ENCODE measurements at places on chromosomes 6 and 20.

DNA sequence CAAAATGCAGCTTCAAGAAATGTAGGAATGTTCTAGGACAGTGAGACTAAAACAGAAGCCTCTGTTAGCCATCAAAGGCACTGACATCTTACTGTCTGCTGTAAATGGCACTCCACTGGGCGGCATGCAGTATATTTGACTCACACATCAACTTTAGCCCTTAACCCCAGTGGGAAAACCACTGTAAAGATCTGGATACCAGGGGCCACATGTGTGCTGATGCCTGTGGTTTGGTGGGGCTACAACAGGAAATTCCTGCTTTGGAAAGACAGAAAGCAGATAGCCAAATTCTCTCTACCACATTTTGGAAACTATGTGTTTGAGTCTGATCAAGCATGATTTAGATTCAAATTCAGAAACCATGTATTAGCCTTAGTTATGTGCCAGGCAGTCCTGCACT, 4.3 kb downstream of the PFDN4 start:
- no peak for DNase-seq

DNA sequence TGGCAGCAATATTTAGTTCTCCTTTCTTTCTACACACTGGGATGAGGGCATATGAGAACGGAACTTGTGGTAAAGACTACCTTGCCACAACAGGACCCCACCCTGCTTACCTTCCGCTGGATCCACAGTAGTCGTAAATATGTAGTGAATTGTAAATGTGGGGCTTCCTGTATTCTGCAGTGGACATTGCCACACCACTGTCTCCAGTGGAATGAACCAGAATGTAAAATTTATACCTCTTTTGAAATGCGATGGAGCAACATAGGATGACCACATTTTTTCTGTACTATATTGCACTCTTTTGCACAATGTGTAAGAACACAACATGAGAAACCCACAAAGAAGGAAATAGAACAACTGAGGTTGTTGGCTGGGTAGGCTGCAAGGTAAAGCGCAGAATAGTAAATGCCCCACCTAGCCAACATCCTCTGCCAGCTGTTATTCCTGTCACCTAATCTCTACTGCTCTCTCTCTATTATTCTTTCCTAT, 16.1 kb upstream of the RIPOR2 start:
- DNase-seq = no peak

- no peak for DNase-seq
Observed at GRCh38 chr6:34970957-34971356, 81.9 kb downstream of the ANKS1A start.

DNA sequence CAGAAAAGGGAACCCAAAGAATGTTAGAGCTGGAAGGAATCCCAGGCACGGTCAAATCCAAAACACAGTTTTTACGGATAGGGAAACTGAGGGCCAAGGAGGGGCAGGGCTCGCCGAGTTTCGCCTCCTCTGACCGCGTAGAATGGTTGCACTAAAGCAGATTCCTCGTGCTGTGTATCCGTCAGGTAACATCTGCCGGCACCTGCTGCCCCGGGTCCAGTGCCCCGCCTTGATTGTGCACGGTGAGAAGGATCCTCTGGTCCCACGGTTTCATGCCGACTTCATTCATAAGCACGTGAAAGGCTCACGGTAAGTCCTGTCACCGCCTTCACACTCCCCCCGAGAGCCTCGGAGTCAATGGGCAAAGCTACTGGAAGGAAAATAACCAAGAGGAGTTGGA, 17.1 kb downstream of the TUBB2A start:
- DNase-seq = no peak

DNA sequence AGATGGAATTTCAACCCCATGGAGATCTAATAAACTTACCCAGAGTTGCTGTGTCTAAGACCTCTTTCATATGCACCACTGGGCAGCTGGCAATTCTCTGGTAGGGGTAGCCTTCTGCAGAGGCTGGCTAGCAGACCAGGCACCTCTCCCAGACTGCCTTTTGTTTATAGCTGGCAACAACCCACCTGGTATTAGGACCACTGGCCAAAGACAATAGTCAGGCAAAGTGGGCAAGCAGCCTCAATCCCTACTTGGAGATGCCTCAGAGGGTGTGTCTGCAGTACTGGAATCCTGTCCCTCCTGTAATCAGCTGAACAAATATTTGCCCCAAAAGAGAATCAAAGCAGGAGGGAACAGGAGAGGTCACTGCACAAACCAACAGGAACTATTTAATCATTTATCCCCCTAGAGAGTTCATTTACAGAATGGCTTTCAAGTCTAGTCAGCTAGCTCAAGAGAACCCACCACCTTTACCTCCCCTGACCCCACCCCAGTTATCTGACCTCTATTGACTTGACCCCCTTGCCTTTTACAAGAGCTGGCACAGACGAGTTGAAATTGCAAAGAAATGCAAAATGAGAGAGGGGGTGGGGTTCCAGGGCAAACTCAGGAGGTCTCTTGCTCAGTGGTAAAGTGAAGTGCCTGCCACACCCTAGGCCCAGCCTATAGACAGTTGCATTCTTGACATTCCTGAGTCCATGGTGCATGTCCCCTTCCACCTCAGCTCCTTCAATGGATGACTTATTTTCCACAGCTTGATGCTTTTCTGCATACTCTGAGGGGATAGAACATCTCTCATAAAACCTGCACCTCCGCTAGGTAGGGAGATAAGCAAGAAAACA, 2.8 kb downstream of the BCL2L1 start:
- no peak for DNase-seq

GRCh38 chr6:104623052-104623690, 236.5 kb downstream of the HACE1 start:
- no peak for DNase-seq

DNA sequence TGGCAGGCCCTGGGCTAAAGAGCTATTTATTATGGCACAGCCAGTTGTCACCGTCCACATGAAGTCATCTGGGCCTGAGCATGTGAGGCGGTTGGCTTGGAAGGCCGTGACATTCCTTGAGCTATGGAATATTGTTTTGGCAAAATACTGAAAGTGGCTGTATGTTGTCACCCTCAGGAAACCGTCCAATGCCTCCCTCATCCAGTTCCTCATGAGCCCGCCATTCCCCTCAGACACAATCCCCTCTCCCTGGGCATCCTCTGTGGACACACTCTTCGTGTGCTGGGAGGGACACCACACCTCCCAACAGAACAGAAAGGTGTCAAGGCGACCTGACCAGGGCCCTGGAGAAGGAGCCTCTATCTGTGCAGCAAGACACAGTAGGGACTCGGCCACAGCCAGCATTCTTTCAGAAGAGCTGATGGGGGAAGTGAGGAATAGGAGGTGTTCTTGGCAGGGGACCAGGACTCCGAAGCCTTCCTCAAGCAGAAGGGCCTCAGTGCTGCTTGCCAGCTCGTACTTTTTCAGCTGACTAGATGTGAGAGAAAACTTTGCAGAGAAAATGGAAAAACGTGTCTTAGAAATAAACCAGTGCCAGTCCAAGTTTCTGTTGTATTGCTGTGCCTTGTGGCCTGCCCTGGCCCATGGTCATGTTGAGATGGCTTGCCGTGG, 120.5 kb downstream of the SOD2 start:
- no peak for DNase-seq

DNA sequence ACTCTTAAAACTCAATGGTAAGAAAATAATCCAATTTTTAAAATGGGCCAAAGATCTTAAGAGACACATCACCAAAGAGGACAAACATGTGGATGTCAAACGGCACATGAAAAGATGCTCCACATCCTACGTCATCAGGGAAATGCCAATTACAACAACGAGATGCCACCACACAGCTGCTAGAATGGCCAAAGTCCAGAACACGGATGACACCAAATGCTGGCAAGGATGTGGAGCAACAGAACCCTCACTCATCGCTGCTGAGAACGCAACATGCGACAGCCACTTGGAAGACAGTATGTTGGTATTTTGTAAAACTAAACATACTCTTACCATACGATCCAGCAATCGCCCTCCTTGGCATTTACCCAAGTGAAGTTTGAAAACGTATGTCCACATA, 132.8 kb upstream of the CDH4 start:
- no peak for DNase-seq

DNA sequence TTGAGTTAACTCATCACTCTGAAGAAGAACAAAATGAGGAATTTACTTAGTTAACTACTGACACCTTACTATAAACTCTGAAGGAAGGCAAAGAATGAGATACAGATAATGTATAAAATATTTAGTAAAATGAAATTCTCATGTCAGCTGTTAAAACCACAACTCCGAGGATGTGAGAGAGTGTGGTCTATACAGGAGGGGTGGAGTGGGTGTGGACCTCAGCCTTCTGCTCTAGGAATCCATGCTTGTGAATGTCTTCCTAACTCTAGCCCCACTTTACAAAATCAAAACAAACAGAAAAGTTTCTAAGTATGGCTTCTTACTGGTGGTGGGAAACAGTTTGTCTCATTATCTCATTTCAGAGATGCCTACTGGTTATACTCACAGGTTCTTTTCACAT, 14.2 kb downstream of the PPP1R14C start:
- no peak for DNase-seq

DNA sequence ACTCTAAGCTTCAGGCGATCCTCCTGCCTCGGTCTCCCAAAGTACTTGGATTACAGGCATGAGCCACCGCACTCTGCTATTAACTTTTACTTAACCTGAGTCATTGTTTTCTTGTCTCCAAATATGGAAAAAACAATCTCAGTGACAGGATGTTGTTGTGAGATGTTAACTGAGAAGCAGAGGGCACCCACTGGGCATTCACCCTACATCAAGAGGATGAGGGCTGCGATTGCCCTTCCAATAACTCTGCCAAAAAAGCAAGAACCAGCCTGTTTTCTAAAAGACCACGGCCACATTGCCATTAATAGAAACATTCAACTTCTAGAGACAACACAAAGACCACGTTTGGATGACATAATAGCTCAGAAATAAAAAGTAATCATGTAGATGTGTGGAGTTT, 107.6 kb upstream of the SGK1 start:
- DNase-seq = no peak

- no peak for DNase-seq
Observed at GRCh38 chr20:53059848-53060247, 87.7 kb downstream of the TSHZ2 start.

All from activated T-cell treated with anti-CD3 and anti-CD28 coated beads for 48 hours (primary cell).